ENCODE measurements at places on chromosomes 6 and 20. TPM values are rescaled to one million over a fixed set of nuclear protein-coding genes. Genes with fewer than 3 reads are reported as not detected.
A peak's percentile ranks its signal among the peaks of the same experiment; 100 is the strongest.

TFAP2D gene
- total RNA-seq, result not detected

KIAA1586 gene
- total RNA-seq, result 17.4 TPM

C4A gene
- total RNA-seq, result 7.2 TPM

PHACTR1 gene
- total RNA-seq, result 1.2 TPM

BPIFB2 gene
- total RNA-seq, result not detected

PBOV1 gene
- not detected for total RNA-seq

XKR7 gene
- total RNA-seq, result under 0.01 TPM

HLA-G gene
- total RNA-seq, result not detected

ADGRF1 gene
- not detected for total RNA-seq

CBLN4 gene
- total RNA-seq, result under 0.01 TPM

NCOA7 gene
- total RNA-seq, result 34.0 TPM

RIMS1 gene
- total RNA-seq, result 8.3 TPM

PPP1R16B gene
- not detected for total RNA-seq

L3MBTL1 gene
- 5.6 TPM for total RNA-seq

GRCh38 chr20:55513954-55514353, 491.4 kb downstream of the CBLN4 start:
- no peak for DNase-seq

- no peak for DNase-seq
Measured at GRCh38 chr6:159117046-159117445, 52.2 kb upstream of the FNDC1 start.

GRCh38 chr20:4721719-4722118, at the start of gene PRND:
Gene PRND (plus strand): TSS chr20:4721909. CDS start chr20:4724552, 2,643 bp downstream.
- DNase-seq, result no peak

DNA sequence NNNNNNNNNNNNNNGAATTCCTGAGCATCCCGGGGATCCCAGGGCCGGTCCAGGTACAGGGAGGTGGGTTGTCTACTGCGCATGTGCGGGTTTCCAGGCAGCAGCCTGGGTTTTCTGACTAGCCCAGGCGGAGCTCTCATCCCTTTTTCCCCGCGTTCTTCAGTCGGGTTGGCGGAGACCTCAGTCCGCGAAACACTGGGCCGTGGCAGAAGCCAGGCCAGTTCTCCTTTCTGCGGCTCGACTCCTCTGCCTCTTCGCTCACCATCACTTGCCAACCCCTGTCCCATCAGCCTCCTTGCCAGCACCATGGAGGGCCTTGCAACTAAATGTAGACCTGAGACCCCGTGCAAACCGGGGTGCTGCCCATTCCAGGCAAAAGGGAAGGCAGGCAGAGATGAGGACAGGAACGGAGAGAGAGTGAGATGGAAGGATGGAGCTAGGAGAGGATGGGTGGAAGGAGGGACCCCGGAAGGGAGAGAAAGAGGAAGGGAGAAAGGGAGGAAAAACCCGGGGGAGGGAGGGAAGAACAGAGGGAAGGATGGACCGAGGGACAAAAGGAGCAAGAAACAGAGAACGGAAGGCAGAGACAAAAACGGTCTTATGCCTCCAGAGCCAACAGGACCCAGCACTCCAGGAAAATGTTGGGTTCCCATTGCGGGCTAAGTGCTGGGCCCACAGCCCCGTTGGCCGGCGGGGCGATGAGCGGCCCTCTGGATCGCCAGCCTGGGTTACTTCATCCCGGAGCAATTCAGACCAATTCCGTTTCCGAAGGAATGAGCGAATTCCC, 445.4 kb upstream of the DEFB115 start:
- peak; percentile 80 for DNase-seq

- DNase-seq, result no peak
Measured at GRCh38 chr20:35551503-35551902, 9.6 kb downstream of the ERGIC3 start.

DNA sequence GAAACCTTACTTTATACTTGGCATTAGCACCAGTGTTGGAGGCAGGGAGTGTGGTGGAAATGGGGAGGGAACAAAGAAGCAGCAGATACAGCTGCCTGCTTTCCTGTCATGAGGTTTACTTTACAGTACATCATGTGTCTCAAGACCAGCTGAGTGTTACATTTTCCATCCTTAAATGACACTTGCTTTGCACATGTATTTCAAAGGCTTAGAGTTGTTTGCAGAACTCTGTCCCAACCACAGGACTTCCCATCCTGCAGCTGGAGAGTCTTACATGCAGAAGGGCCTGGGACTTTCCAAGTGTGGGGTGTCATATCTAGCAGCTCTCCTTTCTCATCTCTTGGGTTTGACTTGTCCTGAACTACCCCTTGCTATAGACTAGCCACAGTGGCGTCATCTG, 395.9 kb downstream of the DHX35 start:
- DNase-seq, result no peak

DNA sequence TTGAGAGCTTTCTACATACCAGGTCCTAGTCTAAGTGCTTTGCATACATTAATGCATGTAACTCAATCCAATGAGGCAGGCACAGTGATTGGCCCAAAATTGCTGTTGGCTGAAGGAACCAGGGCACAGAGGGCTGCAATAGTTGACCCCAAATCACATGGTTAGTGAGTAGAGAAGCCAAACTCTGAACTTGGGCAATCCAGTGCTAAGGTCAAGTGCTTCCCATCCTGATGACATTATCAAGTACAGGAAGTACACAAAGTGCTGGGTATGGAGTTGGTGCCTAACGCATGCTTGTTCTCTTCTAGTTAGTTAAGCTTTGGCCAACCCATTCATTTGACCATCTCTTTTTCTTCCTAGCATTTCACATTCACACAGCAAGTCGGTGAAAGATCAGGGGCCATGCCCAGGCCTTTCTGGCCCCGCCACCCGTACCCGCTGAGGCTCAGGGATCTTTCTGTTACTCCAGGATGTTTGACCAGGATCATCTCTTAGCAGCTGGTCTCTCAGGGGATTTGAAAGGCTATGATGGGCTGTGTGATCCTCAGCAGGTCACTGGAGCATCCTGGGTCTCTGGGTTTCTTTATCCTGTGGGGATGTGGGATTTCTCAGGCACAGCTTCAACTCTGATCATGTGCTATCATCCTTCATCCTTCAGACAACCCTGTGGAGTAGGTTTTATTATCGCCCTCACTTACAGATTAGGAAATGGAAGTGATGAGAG, 7.0 kb downstream of the KCNB1 start:
- no peak for DNase-seq

GRCh38 chr20:3068986-3069900, 2.2 kb upstream of the OXT start:
- DNase-seq, result peak; percentile 86

DNA sequence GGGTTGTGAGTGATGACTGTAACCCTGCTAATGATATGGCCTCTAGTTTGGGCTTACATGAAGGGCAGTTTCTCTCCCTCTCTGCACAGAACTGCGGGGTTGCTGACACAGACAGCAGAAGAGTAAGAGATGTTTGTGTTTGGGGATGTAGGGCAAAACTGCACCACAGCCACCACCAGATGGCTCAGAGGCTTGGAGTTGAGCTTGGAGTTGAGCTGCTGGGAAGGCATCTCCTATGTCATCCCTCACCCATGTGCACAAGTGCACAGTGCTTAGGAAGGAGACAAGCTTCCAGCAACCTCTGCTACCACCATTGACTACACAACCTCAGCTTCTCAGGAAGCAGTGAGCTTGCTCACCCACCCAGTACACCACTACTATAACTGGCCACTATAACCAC, 303.9 kb upstream of the DEFB112 start:
- DNase-seq, result no peak

- no peak for DNase-seq
Measured at GRCh38 chr20:23048283-23049200, 930 bp downstream of the THBD start.

GRCh38 chr20:48760403-48760983, 67.3 kb downstream of the PREX1 start:
- DNase-seq, result peak; percentile 80

- DNase-seq, result no peak
Measured at GRCh38 chr6:43532201-43532600, 15.3 kb downstream of the POLR1C start.

GRCh38 chr6:120392941-120393340, 941.3 kb downstream of the TBC1D32 start:
- DNase-seq, result no peak

GRCh38 chr6:56297022-56297989, 49.9 kb upstream of the COL21A1 start:
- no peak for DNase-seq

- no peak for DNase-seq
Measured at GRCh38 chr6:109225946-109226345, 130.6 kb downstream of the CEP57L1 start.

DNA sequence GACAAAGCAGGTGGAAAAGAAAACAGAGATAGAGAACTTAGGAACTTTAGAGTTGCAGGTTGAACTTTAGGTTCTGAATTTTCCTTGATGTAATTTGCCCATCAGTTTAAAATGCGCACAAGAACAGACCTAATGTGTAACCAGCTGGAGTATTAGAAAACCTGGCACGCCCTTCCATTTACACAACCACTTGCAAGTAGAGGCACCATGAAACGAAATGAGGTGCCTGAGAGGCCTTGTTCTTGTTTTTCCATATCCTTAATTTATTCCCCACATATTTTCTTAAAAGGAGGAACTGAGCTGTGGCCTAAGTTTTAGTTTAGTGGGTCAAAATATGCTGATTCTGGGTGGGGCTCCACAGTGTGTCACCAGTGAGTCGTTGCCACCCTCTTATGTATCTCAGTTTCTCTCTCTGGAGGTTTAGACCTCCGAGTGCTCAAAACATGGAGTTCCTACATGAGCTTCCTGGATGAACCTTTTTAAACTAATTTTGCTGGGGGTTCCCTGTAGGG, 17.2 kb upstream of the IL22RA2 start:
- no peak for DNase-seq

- DNase-seq, result no peak
Measured at GRCh38 chr6:5592886-5593519, 331.7 kb downstream of the FARS2 start.

DNA sequence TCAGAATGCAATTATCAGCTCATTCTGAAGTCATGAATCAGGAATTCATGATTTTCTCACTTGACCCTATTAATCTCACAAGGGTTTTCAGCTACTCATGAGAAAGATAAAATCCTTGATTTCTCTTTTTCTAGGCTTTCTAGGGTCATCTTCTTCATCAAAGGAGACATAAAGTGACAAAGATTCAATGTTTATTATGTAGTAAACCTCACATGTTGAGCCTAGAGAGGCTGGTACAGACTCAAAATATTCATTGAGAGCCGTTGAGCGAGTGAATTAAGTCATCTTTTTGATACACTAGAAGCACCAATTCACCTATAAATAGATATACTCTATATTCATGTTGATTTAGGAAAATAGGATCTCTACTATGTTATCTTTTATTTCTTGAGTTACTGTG, 104.8 kb upstream of the TRAF3IP2 start:
- no peak for DNase-seq

Measured in osteoblast (primary cell).